ENCODE measurements at places on chromosomes 2 and 18.

- DNase-seq, result no peak
These were observed 672.6 kb downstream of the EPHA4 start for GRCh38 chr2:220899492-220899891.

DNA sequence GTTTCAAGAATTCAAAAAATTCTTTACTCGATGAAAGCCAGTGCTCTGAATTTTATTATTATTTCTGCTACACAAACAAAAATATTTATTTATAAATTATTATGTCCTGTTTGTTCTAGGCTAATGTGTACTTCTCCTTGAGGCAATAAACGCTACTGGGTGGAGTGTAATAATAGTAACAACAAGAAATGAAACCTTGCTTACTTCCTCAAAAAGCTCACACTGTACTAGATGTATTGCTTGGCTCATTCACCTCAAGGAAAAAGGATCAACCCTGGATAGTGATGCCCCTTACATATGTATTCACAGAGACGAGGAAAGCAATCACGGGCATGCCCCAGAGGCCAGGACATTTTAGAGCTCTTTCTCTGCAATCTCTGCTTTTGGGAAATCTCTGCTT, 685.6 kb upstream of the NXPH2 start:
- no peak for DNase-seq

GRCh38 chr18:11688972-11689668, at the start of gene GNAL:
GNAL (plus strand) TSS chr18:11689264; CDS start chr18:11689564, 300 bp downstream.
- peak; percentile 19 for DNase-seq

GRCh38 chr2:128435576-128436478, 117.2 kb upstream of the HS6ST1 start:
- no peak for DNase-seq

GRCh38 chr2:170455617-170456426, 259.3 kb upstream of the SP5 start:
- DNase-seq, result no peak

GRCh38 chr2:142042536-142043199, 88.1 kb downstream of the LRP1B start:
- DNase-seq, result no peak

DNA sequence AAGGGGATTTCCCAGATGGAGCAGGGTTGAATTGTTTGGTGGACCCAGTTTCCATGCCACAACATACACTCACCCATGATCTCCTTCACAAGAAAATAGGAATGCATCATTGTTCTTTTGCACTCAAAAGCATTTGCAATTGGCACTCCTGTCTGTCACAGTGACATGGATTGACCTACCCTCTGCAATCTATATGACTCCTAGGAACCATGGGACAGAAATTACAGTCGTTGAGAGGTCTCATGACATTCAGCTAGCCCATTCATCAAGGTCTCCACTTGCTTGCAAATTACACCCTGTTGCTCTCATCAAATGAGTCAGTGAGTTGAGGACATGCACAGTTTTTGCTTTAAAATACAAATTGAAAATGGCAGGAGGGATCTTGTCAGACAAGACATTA, 448.5 kb downstream of the LPIN1 start:
- no peak for DNase-seq

DNA sequence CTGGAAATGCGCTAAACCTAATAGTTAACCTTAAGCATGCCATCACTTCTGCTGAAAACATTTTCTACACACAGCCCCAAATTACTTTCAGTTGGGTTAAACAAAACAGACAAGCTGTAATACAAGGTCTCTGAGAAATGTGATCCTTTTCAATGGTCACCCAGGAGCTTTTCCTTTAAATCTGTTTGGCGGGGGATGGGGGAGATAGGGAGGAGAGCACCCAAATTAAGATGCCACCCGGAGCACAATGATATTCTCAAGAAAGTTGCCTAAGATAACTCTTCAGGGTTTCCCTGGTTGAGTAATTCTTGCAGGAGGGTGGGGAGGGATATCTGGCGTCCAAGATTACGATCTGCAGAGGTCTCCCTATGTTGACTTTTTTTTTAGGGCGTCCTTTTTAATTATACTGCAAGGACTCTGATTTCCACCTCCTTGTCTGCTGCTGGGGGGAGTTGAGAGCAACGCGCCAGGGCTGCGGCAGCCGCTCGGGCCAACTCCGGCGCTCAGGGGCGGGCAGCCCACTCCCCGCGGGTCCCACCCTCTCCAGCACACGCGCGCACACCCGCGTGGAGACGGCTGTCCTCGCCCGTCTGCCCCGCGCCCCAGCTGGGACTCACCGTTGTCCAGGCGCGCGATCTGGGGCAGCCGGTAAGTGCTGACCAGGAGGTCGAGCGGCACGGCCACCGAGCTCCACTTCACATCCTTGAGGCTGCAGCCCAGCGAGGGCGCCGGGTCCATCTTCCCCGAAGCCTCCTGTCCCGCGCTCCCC, 807 bp downstream of the GAREM1 start:
- DNase-seq, result no peak

GRCh38 chr2:208252716-208253492, 2.0 kb downstream of the IDH1 start:
- DNase-seq, result no peak

DNA sequence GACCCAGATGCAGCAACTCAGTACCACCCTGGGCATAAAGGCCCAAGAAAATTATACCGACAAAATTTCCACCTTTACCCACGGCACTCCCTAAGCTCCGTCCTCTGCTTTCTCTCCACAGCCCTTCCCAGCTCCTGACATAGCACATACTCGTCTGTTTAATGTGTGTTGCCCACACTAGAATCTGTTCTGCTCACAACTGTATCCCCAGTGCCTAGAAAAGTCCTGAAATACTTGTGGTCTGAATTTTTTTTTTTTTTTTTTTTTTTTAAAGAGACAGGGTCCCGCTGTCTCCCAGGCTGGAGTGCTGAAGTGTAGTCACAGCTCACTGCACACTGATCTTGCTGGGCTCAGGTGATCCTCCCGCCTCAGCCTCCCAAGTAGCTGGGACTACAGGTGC, 62.3 kb downstream of the ADCY3 start:
- no peak for DNase-seq

DNA sequence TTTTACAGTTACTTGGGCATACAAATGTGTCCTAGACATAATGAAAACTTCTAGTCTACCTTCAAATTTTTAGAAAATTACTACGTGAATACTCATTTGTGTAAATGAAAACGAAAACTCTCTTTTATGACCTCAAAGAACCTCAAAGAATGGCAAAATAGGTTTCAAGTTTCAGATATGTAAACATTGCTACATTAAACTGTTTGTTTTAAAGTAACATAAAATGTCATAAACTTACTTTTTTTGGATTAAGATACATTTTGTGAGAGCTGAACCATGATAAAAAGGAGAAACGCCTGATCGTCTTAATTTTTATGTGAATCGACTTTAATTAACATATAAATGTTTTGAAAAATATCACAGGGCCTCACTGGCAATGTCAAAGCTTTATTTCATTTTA, 91.4 kb downstream of the PPP1R1C start:
- DNase-seq, result no peak

DNA sequence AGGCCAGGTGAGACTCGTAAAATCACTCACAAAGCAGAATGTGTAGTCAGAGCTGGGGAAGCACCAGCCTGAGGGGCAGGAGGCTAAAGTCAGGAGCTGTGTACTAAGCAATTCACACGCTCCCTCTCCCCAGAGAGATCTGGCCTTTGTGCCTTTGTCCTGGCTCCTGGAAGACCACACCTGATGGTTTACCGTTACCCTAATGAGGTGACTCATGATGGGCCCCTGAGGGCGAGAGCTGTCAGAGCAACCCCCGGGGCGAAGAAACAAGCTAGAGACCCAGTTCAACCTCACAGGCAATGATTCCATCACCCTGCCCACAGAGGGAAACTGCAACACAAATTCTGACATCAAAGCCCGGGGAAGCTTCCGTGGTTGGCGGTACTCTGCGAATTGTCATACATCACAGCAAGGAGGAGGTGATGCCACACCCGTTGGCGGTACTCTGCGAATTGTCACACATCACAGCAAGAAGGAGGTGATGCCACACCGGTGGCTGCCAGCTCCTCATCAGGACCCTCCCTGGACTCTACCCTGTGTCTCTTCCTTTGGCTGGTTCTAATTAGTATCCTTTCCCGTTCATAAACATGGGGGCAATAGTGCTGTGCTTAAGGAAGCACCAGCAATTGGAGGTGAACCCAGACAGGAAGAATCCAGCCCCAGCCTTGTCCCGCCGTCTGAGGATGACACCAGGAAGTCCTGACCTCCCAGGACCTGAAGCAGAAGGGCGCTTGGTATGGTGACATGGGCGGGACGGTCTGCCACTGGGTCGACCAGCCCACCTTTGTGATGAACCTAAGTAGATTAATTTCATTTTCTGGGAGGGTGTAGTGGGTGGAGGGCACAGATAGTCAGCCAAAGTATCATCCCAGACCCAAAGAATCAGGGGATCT, 30.5 kb downstream of the B3GNT7 start:
- no peak for DNase-seq

DNA sequence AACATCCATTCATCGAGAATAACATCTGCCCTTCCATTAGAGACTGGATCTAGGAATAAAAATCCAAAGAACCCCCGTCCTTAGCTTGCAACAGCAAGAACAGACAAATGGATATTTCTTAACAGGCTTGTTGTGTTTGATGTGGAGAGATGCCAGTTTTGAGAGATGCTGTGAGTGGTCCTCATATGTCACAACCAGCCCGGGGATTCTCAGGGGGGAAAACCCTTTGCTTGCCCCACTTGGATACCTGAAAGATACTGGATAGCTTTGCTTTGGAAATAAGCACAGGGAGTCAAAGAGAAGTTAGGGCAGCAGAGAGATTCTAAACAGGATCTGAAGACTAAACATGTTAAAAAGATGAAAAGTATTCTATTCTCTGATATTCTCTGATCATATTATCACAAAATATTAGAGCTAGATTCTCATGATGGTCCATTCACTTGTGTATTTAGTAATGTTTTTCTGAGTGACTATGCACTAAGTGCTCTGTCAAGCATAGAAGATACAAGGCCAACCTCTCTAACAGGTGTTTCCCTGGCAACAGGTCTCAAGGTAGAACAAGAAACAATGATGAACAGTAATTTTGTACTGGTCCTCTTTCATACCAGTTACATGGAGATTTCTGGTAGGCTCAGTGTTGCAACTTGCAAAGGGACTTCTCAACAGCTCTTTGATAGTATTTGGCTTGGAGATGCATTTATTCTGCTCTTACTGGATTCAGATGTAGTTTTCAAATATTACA, 348.2 kb downstream of the MYCN start:
- no peak for DNase-seq

DNA sequence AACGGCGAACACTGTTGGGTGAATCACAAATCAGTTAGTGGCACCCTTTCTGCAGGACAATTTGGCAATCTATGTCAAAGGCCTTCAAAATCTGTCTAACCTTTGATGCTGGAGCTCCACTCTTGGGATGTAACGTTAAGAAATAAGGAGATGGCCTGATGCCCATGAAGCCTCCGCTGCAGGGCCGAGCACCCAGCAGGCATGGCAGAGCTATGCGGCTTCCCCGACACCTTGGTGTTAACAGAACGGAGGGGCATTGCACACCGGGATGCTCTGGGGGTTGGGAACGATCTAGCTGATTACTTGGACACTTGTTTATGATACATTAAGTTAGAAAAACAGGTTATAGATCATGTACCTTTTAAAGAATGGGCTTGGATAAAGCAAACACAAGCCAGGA, 265.3 kb downstream of the HDAC4 start:
- DNase-seq, result no peak

GRCh38 chr2:120559401-120559800, 176.3 kb upstream of the GLI2 start:
- no peak for DNase-seq

GRCh38 chr2:584863-585823, 92.1 kb downstream of the TMEM18 start:
- no peak for DNase-seq

DNA sequence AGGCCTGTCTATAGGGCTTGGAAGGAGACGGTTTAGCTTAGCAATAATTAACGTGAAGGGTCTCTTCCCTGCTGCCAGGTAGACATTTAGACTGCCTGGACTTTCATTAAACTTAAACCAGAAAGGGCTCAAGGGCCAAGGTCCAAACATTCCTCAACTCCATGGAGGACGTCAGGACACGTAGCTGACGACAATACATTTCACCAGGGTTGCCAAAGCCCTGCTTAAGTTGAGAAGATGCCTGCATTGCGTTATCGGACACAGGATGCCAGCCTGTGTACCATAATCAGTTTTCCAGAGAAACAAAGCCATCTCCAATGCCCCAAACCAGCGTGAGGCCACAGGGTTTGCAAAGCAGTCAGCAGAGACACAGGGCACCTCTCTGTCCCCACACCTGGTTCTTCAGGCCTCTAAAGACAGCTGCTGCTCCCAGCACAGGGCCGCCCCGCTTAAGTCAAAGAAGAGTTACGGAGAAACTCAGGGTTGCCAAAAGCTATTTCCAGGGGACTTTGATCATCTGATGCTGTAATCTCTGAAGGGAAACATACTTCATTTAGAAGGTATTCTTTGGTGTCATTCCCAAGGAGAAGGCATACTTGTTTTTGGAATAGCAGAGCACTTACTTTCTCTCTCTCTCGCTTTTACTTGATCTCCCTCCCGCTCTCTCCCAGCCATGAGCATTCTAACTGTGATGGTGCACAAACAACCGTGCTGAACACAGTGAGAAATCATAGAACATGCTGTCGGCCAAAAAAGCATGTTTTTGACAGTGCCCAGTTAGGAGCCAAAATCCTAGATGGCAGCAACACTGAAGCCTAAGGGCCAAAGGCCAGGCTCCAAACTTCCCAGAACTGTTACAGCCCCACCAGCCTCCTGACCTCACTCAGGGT, 46.0 kb downstream of the TTC32 start:
- DNase-seq, result no peak

DNA sequence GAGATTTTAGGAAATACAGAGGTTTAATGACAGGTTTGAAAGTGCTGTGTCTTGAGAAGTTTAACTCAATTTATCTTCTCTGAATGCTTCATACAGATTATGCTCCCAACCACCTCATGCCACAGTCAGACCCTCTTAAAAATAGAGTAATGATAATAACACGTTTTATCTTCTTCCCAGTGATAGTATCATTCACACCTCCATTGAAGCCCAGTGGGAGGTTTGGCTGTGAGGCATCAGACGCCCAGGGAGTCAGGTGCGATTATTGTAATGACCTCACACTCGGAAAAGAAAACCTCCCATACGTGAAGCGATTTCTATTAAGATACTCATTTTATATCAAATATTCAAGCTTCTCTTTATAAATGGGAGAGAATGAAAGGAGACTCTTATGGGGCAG, 366.3 kb downstream of the SETBP1 start:
- DNase-seq, result no peak

DNA sequence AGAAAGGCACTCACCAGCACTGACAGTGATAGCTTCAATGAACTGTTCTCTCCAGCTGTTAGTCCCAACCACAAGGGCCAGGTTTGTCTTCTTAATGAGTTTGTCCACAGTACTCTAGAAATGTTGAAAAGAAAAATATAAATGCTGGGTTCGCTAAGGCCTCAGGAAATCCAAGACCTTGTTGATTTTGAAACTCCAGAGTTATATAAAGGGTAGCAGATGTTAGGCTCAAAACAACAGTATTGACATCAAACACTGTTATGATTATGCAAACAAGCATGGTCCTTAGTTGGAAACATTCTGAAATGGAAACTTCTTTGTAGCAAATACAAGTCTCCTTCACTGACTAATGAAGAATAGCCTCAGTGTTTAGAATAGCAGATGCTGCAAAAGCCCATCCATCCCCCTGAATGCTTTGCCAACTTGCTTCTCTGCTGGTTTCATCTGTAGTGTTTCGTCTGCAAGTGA, 291.1 kb downstream of the SLC8A1 start:
- no peak for DNase-seq

GRCh38 chr2:31240381-31241365, 6.7 kb downstream of the EHD3 start:
- DNase-seq, result no peak

All from stimulated activated CD8-positive, alpha-beta memory T cell treated with anti-CD3 and anti-CD28 coated beads, Interleukin-15, amount 100 ng/mL, for 24 hours (primary cell).